ENCODE measurements at places on chromosomes 1 and 21.

DNA sequence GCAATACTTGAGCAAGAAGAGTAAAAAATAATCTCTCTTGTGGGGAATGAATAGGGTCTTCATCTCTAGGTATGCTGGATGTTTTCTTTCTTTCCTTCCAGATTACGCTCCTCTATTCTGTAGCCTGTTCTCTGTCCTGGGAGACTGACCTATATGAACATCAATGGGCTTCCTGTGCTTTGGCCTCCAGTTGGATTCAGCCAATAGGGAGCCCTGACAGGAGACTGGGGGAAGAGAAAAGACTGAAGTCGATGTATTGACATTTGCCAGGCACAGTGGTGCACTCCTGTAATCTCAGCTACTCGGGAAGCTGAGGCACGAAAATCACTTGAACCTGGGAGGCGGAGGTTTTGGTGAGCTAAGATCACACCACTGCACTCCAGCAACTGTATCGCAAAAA is 17.6 kb downstream of the SEMA6C start:
- no peak for DNase-seq

GRCh38 chr1:229004066-229004833 is 266.7 kb upstream of the RAB4A start:
- no peak for DNase-seq

DNA sequence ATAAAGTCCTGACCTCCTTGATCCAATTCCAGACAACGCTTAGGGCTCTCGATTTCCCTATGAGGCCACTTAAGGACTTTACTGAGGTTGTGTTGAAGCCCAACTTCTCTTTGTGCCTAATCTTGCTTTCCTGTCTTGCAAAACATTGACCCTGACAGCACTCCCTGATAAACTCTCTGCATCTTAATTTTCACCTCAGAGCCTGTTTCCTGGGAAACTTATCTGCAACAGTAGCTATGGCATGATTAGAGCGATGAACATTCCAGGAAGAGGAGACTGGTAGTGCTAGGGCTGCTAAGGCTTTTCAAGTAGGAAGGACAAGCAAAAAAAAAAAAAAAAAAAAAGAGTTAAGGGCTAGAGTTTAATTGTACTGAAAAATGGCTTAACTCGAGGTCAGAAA is 118.9 kb downstream of the RGS21 start:
- DNase-seq, result no peak

GRCh38 chr1:58293388-58293787 is 253.1 kb downstream of the OMA1 start:
- DNase-seq, result no peak

GRCh38 chr21:14591882-14592281 is 45.8 kb upstream of the SAMSN1 start:
- DNase-seq, result no peak
